Fibroblast of lung (primary cell): ENCODE measurements at places on chromosomes 7 and 10. TPM values are rescaled to one million over a fixed set of nuclear protein-coding genes. Genes with fewer than 3 reads are reported as not detected.

The GJD4 gene
- 0.17 TPM in 1 of 2 replicates, not detected in the other for total RNA-seq

The COX19 gene
- 9.2 and 11.7 TPM in 2 replicates for total RNA-seq

The GIMAP7 gene
- total RNA-seq: not detected in 2 replicates

The UCN3 gene
- total RNA-seq: not detected in 2 replicates

The CXCL12 gene
- 526 and 611 TPM in 2 replicates for total RNA-seq

The HNRNPF gene
- 217 and 293 TPM in 2 replicates for total RNA-seq

The IKZF1 gene
- under 0.01 TPM in 1 of 2 replicates, not detected in the other for total RNA-seq

The CC2D2B gene
- total RNA-seq: 0.26 and 0.33 TPM in 2 replicates

The AKR1C3 gene
- 44.3 and 63.7 TPM in 2 replicates for total RNA-seq

The WAPL gene
- 45.7 and 50.4 TPM in 2 replicates for total RNA-seq

The RTKN2 gene
- total RNA-seq: 0.51 and 1.2 TPM in 2 replicates

The EPO gene
- not detected in 2 replicates for total RNA-seq

The EFCAB10 gene
- total RNA-seq: not detected in 2 replicates

The ASZ1 gene
- not detected in 2 replicates for total RNA-seq

The CDK1 gene
- 4.4 and 13.9 TPM in 2 replicates for total RNA-seq

The CLEC5A gene
- not detected in 2 replicates for total RNA-seq

The C10orf90 gene
- total RNA-seq: 0.17 TPM in 1 of 2 replicates, not detected in the other

The C10orf53 gene
- total RNA-seq: not detected in 2 replicates

The MYL7 gene
- not detected in 2 replicates for total RNA-seq

The SPDYE3 gene
- total RNA-seq: not detected in 2 replicates

The NKX6-2 gene
- total RNA-seq: not detected in 2 replicates
